ENCODE measurements at places on chromosomes 5 and 9.
A peak's percentile ranks its signal among the peaks of the same experiment; 100 is the strongest.

- no peak for DNase-seq
Observed at GRCh38 chr5:159098603-159099436, 896 bp downstream of the EBF1 start.

DNA sequence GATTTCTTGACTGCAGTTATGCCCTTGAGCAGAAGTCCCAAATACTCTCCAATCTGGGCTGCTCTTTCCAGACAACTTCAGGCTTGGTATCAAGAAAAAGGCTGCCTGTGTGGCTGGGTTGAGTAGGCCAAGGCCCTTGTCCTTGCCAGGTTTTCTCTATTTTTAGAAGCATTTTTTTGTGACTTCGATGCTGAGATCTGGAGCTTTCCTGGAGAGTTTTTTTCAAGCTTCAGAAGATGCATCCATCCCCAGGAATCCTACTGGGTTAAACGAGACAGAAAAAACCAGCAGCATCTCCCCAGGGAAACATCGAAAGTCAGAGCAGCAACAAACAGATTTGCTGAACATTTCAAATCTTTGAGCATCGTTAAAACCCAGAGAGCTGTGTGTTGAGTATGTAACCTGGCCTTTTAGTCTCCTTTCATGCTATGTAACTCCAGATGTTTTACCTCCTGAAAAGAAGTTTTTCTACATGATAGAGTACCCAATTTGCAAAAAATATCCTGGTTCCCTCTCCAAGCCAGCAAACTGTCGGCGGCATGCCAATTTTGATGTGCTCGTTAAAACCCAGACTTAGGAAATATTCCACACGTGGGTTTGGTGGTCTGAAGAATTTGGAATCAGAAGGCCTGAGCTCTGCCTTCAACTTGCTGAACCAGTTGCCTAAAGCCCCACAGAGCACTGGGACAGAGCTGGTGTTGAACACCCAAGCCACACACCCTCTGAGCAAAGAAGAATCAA is 98.1 kb upstream of the ALDH1B1 start:
- no peak for DNase-seq

- DNase-seq = no peak
Observed at GRCh38 chr5:6343951-6344592, 34.3 kb downstream of the MED10 start.

GRCh38 chr9:125043148-125043547 is 100.2 kb downstream of the SCAI start:
- DNase-seq = no peak

DNA sequence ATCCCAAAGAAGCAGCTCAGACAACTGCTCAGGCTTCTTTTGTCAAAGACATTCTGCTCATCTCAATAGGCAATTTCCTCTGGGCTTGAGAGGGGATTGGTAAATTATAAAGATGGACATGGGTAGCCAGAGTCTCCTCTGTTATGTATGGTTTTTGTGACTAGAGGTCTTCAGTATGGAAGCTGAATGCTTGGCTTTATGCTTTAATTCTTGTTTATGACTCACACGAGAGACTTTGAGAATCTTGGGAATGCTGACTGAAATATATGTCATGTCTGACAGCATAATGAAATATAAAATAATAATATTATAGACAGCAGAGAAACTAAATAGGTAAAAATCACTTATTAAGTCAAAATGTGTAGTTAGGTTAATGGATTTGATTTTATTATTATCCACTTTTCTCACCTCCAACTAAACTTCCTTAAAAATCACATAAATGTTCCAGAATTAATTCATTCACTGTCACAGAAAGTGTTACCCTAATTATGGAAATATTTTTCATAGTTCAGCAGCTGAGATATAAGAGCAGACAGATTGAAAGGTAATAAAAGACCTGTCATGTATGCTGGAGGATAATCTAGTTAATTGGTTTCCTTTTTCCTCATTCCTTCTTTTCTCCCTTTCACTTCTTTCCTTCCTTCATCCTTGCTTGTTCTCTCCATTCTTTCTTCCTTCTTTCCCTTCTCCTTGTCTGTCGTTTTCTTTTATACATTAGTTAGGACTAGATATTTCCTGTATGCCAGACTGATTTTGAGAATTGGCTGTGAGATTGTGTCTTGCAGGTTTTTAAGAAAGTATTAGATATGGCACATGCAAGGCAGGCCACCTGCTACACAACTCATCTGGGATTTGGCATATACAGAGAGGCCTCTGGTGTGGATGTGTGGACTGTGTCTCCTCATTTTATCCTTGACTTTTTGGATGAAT is 1866.1 kb upstream of the NUDT12 start:
- no peak for DNase-seq

DNA sequence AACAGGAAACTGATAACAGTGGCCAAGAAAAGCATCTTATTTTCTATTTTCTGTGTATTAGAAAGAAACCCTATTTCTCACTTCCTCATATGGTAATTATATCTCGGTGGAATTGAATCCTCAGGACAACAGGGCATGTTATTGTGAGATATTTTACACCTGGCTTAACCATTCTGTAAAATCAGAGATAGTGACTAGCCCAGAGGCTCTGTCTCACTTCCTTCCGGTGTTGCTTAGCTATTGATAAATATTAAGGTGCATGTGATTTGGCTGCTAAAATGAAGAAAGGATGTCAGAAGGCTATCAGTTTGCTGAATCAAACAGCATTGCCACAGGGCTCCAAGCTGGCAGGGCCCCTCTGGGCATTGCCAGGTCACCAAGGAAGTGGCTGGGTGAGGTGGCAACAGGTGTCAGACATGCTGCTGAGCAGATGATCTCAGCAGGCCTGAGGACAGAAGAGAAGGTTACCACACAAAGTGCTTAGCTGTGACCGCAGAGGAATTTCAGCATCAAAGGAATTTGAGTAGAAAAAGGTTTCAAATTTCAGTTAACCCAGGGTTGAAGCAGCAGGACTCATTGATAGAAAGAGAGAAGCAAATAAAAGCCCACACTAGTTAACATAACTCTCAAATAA is 330.7 kb downstream of the PDE4D start:
- no peak for DNase-seq

DNA sequence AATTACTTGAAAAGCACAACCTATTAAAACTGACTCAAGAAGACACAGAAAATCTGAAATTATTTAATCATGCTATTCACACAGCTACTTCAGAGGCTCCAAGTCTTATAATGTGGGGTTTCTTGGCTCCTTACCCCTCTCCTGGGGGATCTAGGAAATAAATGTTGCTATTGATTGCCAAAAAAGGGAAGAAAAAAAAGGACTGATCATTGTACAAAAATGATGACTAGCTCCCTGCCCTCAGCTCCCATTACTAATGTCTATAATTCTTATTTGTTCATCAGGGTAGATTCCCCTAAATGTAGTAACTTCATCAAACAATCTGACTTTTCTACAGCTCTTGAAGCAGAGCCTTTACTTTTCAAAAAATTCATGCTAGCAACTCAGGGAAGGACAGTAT is 3.3 kb upstream of the SMC5 start:
- DNase-seq = no peak

GRCh38 chr5:1499851-1500250 is 23.9 kb downstream of the LPCAT1 start:
- DNase-seq = no peak

GRCh38 chr5:172971482-172971881 is 12.1 kb upstream of the ATP6V0E1 start:
- DNase-seq = no peak

GRCh38 chr5:180645274-180646204 is 3.9 kb downstream of the FLT4 start:
- DNase-seq = no peak

DNA sequence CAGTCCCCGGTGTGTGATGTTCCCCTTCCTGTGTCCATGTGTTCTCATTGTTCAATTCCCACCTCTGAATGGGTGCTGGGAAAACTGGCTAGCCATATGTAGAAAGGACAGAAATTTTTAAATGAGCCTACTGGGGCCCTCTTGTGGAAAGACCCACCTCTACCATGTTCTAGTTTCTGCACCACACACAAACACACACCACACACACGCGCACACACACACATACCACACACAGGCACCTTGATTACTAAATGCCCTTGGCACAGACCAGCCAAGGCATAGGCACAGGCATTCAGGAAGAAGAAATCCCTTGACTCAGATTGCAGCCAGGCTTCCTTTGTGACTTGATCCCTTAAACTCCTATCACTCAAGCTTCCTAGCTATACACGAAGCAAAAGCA is 60.5 kb downstream of the SIL1 start:
- no peak for DNase-seq

- no peak for DNase-seq
Observed at GRCh38 chr9:136156209-136157120, 37.8 kb upstream of the TMEM250 start.

GRCh38 chr9:114914139-114914538 is 16.3 kb downstream of the TNFSF8 start:
- DNase-seq = no peak

DNA sequence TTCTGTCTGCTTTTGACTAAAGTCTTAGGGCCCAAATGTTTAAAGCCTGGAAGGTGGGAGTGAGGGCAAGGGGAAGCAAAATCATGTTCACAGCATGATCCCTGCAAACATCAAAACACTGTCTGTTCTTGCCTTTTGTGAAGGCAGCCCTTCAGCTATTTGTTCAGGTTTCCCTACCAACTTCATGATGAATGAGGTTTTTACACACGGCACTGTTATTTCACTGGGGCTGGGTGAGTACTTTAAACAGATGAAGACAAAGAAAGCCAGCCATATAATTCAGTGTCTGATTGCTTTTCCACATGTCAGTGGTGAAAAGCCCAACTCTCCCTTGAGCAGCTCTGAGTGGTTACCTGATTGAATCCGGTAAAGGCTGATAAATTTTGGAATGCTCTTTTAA is 224.7 kb upstream of the GRAMD2B start:
- DNase-seq = no peak

GRCh38 chr5:138542180-138542955 is 668 bp downstream of the ETF1 start:
- no peak for DNase-seq

- no peak for DNase-seq
Observed at GRCh38 chr9:2992427-2992826, 148.5 kb upstream of the PUM3 start.

- no peak for DNase-seq
Observed at GRCh38 chr5:78639791-78640190, 8.8 kb downstream of the LHFPL2 start.

- no peak for DNase-seq
Observed at GRCh38 chr9:112047538-112048066, 127.5 kb downstream of the SUSD1 start.

- no peak for DNase-seq
Observed at GRCh38 chr9:125119643-125120286, 23.6 kb downstream of the SCAI start.

DNA sequence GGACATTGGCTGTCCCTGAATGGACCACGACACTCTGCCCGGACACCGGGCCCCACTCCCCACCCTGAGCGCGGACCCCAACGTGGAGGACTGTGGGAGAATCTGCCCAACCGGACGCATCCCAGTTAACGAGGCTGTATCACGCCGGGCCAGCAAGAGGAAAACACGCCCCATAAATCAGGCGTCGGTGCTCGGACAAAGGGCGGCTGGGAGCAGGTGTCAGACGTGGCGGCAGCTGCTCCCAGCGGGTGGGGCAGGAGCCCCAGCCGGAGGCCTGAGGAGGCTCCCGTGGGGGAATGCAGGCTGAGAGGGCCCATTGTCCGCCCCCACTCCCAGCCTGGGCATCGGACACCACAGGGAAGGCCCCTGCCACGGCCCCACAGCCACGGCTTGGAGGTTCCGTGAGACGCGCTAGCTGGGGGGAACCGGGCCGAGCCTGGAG is 19.2 kb downstream of the NOTCH1 start:
- DNase-seq = no peak

- peak; percentile 15 for DNase-seq
Observed at GRCh38 chr9:76023715-76024195, 133.3 kb downstream of the PCSK5 start.

DNA sequence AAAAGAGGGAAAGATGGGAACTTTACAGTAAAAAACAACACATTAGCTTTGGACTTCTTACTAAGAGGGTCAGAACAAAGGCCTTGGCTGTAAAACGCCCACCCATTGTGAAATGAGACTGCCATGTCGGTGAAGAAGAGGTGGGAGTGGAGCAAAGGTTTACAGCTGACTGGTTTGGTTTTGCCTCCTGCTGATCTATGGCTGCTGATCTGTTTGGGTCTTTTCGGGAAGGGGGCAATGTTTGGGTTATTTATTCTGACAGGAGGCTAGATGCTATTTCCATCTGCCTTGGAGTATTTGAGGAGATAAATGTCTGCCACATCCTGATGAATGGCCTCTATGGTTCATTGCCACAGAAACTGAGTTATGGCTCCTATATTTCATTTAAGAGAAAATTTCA is 408.7 kb downstream of the TLE4 start:
- no peak for DNase-seq

Measured in activated CD8-positive, alpha-beta memory T cell treated with anti-CD3 and anti-CD28 coated beads for 1 hour (primary cell).